ENCODE measurements at places on chromosomes 11 and 22.

DNA sequence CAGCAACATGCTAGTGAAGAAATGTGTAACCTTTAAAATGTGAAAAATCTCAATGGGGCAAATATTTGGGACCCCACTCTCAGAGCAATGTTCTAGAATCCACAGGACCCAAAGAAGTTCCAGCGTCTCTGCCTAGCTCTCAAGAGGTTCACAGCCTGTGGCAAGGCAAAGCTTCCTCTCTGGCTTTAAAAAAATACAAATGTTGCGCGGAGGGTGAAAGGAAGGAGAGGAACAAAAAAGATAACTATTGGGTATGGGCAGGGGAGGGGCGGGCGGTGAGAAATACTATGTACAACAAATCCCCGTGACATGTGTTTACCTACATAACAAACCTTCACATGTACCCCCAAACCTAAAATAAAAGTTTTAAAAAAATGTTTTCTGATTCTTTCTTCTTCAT lies 53.6 kb downstream of the PITPNB start:
- DNase-seq: no peak

DNA sequence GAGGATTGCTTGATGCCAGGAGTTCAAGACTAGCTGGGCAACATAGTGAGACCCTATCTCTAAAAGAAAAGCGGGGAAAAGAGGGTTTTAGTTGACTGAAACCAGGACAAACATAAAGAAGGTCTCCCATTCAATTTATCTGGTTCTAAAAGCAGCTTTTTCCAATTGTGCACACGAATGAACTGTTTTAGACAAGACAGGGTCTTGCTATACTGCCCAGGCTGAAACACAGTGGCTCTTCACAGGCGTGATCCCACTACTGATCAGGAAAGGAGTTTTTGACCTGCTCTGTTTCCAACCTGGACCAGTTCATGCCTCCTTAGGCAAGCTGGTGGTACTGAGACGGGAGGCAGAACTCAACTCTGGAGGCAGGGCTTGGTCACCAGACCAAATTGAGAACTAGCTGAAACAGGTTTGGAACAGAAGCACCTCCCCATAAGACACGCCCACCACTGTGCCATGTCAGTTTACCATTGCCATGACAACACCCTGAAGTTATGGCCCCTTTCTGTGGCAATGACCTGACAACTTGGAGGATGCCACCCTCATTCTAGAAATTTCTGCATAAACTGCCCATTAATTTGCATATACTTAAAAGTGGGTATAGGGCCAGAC lies 2.8 kb upstream of the NUCB2 start:
- no peak for DNase-seq

DNA sequence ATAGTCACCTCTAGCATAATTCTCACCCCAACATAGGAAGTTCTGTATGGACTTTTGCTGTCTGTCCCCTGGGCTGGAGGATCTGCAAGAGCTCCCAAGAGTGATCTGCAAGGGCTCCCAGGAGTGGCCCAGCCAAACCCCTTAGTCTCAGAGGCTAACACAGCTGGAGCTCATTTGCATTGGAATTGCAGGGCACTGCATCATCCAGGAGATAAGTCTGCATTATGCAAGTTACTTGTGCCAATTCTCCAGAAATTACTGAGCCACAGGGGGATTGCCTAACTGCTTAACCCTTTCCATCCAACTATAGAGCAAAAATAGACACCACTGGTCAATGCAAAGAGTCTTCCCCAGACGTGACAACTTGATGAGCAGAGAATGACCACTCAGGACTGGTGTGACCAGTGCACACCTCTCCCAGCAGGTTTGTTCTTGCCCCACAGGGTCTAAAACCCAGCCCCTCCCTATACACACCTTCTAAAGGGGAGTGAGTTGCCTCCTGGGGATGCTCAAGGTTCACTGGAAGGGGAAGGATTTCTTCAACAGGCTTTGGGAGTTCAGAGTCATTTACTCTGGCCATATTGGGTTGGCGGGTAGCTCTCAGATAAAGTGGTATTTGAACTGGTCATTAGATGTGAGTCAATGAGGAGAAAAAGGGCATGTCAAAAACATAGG lies 38.4 kb downstream of the POU2AF3 start:
- no peak for DNase-seq

GRCh38 chr11:37812281-37812880 lies 1214.3 kb upstream of the RAG2 start:
- no peak for DNase-seq

DNA sequence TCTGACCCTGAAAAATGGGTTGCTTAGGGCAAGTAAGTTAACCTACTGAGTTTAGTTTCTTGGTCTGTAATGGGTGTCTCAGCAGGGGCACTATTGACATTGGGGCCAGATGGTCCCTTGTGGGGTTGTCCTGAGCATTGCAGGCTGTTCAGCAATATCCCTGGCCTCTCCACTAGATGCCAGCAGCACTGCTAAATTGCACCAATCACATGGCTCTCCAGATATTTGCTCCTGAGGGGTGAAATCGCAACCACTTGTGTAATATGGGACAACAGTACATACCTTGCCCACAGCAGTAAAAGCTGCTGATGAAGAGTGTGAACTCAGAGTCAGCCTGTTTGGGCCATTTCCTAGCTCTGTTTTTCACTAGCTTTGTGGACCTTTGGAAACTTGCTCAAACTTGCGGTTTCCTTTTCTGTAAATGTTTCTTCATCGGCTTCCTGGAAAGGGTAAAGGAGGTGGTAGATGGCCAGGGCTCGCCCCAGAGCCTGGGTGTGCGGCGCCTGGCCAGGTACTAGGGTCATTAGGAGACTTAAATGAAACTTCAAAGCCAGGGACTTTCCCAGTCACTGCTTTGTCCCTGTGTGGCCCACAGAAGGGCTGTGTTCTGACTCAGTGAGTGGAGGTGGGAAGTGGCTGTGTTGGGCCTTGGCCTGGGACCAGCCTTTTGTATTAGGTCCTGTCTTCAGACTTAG lies 13.0 kb downstream of the NCF4 start:
- DNase-seq: no peak

- no peak for DNase-seq
Measured at GRCh38 chr22:33806191-33806590, 114.1 kb downstream of the LARGE1 start.

- no peak for DNase-seq
Measured at GRCh38 chr22:20591660-20592310, 84.4 kb downstream of the MED15 start.

GRCh38 chr22:22870577-22871404 lies 16.8 kb upstream of the IGLL5 start:
- DNase-seq: no peak

- DNase-seq: no peak
Measured at GRCh38 chr11:69219991-69220390, 64.3 kb downstream of the SMIM38 start.

- no peak for DNase-seq
Measured at GRCh38 chr11:46892838-46893237, 25.5 kb downstream of the LRP4 start.

- no peak for DNase-seq
Measured at GRCh38 chr22:36323182-36323854, 64.4 kb downstream of the MYH9 start.

DNA sequence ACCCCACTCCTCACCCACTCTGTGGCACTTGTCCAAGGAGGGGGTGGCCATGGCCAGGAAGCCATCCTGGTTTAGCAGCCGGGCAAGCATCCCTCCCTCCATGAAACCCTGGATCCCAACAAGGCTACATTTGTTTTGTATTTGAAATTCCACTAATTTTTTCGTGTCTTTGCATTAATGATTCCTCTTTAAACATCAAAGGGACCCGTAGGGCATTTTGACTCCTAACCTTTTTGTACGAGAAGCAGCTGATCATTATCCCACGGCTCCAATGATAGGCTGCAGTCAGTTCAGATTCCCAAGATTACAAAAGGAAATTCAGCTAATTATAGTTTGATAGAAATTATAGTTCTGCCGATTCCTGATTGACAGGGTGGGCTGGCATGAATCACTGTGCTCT lies 10.7 kb downstream of the MYEOV start:
- no peak for DNase-seq

DNA sequence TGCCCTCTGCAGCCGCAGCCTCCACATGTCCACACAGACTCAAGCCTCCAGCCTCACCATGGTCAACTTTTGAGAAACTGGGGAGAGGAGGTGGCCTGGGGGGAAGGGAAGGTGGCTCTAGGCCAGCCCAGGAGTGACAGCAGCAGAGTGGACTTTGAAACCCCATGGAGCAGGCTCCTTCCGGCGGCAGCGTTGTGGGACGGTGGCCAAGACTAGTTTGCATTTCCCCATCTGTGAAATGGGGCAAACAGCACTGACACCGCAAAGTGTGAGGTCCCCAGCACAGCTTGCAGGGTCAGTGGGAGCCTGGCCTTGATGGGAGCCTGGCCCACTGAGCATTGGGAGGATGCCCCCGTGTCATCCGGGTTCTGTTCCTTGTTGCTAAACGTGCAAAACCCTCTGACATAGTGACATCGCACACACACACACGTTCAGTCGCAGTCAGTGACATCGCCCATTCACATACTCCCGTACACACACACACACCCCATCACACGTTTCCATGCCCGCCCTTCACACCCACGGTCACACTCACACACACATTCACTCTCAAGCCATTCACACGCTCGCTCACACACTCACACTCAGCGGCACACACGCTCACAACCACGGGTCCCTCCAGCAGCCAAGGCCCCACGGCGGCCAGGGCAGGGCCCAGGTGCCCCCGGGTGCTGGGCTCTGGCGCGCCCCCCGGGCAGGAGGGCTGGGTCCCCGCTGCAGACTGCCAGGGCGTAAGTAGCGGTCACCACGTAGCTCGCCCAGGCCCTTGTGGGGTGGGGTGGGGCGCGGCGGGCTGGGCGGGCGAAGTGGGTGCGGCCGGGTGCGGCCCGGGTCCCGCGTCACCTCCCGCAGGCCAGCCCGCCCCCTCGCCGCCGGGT lies 585 bp downstream of the CYB5R3 start:
- peak; percentile 60 for DNase-seq

DNA sequence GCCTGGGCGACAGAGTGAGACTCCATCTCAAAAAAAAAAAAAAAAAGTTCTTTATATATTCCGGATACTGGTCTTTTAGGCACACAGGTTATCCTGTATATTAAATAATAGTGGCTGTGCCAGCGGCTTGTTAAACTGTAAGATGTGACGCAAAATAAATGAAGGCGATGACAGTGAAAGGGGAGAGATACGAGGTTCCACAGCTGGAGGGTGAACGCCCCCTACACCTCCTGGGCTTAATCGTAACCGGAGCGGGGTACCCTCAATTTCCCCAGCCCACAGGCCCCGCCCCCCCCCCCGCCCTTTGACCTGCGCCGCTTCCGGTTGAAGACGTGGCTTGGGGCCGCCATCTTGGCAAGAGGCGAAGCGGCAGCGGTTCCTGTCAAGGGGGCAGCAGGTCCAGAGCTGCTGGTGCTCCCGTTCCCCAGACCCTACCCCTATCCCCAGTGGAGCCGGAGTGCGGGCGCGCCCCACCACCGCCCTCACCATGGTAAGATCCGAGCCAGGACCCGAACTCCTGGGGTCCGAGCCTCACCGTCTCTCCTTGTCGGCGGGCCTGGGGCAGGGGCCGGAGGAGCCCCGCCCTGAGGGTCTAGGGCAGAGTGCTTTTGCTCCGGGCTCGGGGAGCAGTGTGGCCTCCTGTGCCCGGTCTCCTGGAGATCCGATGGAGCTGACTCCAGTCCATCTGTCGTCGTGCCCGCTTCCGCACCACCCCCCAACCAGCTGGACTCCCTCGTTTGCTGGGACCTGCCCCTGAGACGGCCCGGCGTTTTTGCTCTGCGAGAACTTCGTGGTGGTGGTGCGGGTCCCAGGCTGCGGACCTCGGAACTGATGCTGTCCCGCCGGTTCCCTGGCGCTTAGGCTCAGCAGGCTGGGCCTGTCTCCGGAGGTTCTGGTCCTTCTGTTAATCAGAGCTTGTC lies at the start of gene ARCN1:
Gene ARCN1 (plus strand): TSS at position 349 of the 920 bp plus-strand sequence. CDS start 139 bp downstream, at position 488.
- DNase-seq: peak; percentile 46

DNA sequence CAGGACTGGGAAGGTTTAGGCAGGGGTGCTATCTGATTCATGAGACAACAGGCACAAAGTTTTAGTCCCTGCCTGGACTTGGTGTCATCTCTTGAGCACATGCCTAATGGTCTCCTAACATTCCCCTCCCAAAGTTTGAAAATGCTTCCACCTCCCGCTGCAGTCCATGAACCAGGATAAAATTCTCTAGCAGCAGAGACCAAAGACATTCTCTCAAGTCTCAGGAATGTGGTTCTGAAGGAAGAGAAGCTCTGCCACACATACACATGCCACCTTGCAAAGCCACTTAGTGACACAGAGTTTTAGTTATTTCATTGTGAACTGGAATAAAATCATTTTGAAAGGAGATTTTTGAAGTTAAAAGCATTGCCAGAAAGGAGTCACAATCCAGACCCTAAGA lies 15.5 kb downstream of the OR51B6 start:
- no peak for DNase-seq

GRCh38 chr11:123564221-123564620 lies 90.2 kb downstream of the SCN3B start:
- no peak for DNase-seq

DNA sequence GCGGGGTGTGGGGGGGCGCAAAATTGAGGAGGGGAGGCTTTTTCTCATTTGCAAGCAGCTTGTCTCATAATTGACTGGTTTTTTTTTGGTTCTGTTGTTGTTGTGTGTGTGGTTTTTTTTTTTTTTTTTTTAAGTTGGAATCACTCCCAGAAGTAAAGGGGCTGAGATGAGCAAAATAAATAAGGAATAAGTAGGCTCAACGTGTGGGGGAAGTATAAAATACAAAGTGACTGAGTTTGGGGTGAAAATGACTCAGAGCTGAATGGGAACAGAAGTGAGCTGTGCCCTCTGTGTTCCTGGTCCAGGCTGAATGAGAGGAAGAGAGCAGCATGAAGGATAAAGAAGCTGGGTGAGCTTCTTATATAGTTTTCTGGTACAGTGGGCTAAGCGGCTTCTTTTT lies 90.0 kb downstream of the GRIK4 start:
- no peak for DNase-seq

DNA sequence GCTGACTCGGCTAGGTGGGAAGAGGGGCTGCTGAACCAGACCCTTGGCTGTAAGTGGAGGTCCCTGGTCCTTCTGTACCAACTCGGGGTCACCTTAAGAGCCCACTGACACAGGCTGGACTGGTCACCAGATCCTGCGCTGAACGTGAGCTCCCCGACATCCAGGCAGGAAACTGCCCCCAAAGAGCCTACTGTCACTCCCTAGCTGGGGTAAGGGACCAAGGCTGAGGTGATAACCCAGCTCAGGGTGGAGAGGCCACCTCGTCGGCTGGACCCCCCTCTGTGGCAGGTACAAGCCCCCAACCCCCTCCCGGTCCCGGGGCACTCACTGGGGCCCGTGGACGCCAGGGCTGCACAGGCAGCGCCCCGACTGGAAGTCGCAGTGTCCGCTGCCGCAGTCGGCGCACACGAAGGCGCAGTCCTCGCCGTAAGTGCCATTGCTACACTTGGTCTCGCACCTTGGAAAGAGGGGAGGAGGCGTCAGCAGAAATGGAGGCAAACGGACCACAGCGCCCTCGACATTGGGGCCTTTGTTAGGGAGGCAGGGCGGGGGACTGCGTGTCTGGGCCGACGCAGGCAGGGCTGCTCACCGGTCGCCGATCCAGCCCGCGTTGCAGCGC lies 7.4 kb downstream of the SCARF2 start:
- no peak for DNase-seq

- DNase-seq: no peak
Measured at GRCh38 chr11:50246183-50246582, 213.5 kb downstream of the OR4C45 start.

Measured in activated gamma-delta T cell (primary cell).